BE2C (cell line): ENCODE measurements at places on chromosomes 1 and 21.

DNA sequence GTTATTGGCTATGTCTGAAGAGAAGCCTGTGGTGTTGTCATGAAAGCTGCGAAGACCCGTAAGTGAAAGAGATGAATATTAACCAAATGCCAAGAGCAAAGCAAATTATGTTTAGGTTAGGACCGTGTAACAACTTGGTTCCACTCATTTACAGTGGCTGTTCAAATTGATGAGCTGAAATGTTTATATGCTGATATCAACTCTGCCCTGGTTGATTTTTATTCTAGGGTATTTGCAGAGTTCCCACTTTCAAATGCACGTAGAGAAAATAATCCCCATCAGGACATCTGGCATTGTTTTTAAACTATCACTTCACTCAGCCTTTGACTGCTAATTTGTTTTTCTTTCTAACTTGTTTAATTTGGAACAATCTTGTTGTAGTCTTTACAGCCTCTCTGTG lies 581.6 kb upstream of the ADAMTS5 start:
- no peak for DNase-seq

- no peak for DNase-seq
Measured at GRCh38 chr1:203668401-203668800, 41.8 kb downstream of the ATP2B4 start.

- no peak for DNase-seq
Measured at GRCh38 chr1:212232090-212232489, 53.1 kb upstream of the PPP2R5A start.

DNA sequence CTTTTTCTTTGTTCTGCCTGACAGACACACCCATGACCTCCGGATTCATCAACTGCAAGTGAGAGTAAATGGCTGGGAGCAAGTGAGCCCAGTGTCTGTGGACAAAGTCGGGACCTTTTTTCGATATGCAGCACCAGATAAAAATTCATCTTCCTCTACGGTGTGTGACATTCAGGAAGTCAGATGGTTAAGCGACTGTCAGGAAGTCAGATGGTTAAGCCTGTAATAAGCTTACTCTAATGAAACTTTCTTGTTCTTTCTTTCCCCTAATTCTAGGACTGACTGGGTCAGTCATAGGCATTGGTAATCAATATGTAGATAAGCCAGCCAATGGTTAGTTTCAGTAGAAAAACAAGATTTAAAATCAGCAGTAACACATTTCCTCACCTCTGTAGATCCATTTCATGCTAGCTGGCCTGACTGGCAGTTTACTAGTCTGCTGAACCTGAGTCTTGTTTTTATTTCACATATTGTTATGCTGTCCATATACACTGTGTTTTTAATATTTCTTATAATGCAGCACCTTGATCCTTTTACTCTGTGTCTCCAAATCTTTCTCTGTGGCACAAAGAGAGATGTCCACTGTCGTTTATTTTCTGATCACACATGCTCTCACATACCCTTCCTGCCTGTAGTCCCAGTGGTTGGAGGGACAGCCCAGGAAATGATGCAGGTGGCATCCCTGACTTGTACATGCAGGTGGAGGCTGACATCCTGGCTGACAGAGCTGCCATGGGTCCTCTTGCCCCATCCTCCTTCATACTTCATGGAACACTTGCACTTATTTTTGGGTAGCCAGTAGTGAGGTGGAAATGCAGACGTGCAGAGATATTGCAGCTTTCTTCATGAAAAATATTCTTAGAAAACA lies 115.8 kb downstream of the VPS13D start:
- no peak for DNase-seq

GRCh38 chr1:54794451-54795355 lies 6.4 kb downstream of the TTC22 start:
- no peak for DNase-seq

DNA sequence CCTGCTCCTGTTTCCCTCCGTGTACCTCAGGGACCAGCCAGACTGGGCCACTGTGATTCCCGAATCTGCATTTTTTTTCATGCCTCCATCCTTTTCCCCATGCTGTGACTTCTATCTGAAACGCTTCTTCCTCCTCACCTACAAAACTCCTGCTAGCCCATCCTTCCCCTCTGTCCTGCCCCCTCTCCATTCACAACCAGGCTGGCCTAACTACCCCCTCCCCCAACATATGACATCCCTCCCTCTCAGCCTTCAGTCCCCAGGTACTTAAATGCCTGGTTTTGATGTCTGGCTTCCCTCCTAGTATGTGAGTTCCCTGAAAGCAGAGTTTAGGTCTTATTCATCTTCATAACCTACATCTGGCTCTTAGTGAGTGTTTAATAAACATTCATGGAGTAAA lies 82.7 kb downstream of the TAS1R2 start:
- no peak for DNase-seq

- DNase-seq, result no peak
Measured at GRCh38 chr1:85330711-85331290, 54.4 kb upstream of the BCL10 start.

DNA sequence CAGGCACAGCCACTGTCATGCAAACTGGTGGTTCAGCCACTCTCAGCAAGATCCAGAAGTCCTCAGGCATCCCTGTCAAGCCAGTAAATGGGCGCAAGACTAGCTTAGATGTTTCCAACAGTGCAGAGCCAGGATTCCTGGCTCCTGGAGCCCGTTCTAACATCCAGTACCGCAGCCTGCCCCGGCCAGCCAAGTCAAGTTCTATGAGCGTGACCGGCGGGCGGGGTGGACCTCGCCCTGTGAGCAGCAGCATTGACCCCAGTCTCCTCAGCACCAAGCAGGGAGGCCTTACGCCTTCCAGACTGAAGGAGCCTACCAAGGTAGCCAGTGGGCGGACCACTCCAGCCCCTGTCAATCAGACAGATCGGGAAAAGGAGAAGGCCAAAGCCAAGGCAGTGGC lies 46.6 kb upstream of the IPO9 start:
- DNase-seq, result no peak

- DNase-seq, result no peak
Measured at GRCh38 chr1:36172983-36173382, 17.0 kb downstream of the MAP7D1 start.

DNA sequence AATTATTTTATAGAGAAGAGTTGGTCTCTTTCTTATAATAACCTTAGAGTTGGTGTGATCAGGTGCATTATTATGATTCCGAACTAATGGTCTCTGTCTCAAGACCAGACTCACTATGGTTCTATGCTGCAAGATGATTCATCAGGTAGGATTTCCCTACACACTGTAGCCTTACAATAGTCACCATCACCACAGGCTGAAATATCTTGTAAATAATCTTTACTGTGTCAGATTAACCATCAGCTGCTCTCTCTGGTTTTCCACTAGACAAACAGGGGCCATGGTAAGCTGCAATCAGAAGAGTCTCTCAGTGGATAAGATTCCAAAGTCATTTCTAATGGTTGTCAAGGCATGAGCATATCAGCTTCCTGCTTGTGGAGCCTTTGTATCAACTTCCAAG lies 4.4 kb upstream of the GBP4 start:
- DNase-seq, result no peak

DNA sequence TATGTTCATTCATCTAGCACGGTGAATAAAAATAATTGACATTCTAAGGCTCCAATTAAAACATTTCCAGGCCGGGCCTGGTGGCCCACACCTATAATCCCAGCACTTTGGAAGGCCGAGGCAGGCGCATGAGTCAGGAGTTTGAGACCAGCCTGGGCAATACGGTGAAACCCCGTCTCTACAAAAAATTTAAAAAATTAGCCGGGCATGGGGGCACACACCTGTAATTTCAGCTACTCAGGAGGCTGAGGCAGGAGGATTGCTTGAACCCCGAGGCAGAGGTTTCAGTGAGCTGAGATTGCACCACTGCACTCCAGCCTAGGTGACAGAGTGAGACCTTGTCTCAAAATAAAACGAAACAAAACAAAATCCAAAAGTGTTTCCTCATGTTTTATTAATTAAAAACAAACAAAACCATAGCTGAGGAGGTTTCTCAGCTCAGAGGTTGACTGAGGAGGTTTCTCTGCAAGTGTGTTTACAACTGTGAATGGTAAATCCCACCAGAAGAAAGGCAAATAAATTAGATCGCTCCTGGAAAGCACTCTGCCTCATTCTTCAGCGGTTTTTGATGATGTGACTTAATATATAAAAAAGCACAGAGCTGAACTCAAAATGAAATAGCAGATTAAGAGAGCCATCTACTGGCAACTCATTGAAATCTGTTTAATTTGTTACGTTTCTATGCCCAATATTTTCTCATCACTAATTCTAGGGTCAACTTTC lies 37.7 kb upstream of the ATG4C start:
- no peak for DNase-seq

- peak; percentile 30 for DNase-seq
Measured at GRCh38 chr1:247111259-247111699, 7.1 kb upstream of the ZNF669 start.

DNA sequence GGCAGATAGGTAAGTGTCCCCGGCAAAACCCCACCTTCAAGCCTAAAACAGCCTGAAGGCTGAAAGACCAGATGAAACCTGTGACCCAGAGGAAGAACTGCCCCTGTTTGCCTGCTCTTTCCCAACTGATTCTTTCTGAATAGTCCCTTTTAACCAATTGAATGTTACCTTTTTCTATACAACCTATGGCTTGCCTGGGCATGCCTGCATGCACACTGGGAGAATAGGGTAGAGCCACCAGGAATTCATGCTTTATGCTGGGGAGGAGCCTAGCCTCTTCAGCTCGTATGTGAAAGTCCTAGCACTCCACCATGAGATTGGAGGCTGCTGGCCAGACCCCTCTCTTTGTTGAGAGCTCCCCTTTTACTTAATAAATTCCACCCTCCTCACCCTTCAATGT lies 340.0 kb downstream of the PTBP2 start:
- DNase-seq, result no peak

DNA sequence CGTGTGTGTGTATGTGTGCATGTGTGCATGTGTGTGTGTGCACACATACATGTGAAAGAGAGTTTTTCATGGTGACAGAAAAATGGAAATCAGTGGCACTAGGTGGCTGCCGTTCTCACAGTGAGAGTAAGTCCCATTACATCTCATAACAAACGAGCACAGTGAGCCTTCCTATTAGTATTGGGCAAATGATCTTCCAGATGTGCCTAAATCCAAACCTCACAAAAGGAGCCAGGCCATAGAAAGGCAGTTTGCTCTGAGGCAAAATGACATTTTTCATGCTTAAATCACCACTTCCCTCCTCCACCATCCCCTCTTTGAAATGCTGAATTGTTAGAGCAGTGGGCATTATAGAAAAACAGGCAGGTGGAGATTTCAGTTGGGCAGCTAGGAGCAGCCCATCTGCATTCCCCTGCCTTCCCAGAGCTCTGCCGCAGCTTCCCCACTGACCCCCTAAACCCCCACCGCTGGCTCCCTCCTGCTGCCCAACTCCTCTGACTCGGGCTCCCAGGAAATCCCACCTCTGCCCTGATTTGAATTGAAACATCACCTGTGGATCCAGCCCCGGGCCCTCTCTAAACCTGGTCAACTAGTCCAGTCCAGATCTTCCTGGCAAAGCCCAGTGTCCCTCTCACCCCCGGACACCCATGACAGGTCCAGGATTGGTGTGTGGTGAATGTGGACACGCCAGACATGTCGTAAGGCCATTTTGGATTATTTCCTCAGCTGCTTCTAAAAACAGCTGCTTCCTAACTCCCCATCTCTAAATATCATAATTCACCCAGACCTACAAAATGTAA lies 190.5 kb downstream of the SEC16B start:
- no peak for DNase-seq

DNA sequence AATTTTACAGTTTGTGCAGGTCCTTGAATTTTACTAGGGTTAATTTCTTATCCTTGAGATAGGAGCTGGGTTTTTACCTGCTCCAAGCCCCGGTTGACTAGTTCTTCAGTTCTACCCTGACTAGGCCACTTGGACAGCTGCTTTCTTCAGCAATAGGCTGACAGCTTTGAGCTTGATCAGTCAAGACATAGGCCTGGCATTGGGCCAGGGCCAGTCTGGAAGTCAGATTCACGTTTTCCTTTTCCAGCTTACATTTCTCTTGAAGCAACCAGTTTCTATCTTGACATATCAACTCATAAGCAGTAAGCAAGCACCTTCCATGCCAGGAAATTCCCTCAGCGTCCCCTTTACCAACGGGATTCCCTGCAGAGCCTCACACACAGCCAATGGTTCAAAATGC lies 63.7 kb upstream of the AJAP1 start:
- no peak for DNase-seq

DNA sequence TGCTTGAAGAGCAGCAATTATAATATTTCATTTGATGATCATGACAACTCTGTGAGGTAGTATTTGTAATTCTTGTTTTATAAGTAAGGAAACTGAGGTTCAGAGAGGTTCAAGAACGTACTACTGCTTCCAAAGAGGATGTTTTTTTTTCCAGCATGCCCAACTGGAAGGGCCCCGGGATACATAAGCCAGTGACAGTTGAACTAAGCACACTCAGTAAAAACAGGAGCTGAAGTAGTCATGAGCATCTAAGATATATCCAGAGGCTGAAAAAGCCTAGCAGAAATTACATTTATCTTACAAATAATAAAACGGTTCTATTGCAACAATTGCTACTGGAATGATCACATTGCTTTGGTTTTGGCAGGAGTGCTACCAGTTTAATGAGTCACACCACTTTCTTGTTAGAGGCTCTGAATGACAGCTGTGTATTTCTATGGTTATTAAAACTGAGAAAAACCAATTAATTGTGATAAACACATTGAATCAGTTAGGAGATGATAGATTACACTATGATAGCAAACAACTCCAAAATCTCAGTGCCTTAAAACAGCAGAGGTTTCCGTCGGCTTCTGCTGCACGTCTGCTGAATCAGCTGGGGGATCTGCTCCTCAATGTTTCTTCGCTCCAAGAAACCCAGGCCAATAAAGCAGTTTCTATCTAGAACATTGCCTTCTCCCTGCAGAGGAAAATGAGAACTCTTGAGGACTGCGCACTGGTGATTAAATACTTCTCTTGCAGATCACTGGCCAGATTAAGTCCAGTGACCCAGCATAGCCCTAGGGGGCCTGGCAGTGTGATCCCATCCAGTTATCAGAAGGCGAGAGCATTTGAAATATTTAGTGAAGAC lies 522.7 kb downstream of the PLPP3 start:
- DNase-seq, result no peak

GRCh38 chr1:98940722-98941079 lies 64.0 kb downstream of the PLPPR5 start:
- peak; percentile 32 for DNase-seq

DNA sequence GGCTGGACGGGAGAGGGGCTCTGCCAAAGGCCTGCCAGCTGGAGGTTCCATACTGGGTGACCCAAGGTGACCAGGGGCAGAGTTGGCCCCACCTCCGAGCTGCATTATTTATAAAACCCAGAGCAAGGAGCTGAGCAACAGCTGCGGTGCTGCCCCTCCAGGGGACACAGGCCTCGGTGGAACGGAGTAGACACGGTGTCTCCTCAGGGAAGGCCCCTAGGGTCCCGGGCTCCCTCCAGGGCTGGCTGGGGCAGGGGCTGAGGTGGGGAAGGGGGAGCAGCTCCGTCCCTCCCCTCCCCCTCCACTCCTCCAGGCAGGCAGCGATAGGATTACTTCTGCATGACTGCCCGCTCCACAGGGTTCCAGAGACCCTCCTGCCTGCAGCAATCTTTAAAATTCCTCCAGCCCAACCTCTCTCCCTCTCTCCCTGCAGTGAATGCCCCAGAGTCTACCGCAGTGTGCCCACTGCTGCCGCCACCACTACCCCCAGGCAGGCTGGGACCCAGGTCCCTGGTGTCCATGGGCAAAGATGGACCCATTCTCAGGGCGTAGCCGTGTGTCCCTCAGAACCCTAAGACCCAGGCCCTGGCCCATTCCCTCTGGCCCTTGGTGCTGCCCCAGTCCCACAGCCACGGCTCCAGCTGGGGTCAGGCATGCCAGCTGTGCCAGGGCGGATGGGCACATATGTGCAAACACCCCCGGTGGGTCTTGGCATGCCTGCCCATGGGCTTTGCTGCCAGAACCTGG lies 10.8 kb downstream of the AHDC1 start:
- DNase-seq, result no peak

GRCh38 chr1:8437347-8437746 lies 119.4 kb downstream of the SLC45A1 start:
- no peak for DNase-seq
